ENCODE measurements at places on chromosomes 13 and 19.

GRCh38 chr19:17236811-17237543 lies 8.7 kb downstream of the NR2F6 start:
- DNase-seq, result no peak

DNA sequence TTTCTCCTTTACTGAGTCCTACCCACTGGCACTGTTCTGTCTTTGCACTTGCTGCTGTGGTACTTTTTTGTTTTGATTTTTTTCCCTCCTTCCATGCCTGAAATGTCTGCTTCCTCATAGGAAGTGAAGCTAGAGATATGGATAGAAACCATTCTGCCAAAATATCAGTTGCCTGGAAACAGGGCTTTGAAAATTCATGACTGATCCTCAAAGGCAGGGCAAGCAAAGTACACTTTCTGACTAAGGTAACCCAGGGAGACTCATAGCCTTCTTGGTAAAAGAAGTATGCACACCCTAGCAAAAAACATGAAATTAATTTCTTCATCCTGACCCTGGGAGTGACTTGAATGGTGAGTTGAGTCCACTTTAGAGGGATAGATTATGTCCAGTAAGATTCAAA lies 329.8 kb downstream of the MYO16 start:
- DNase-seq, result peak; percentile 18

- no peak for DNase-seq
Measured at GRCh38 chr13:93080587-93080986, 146.0 kb upstream of the GPC6 start.

- DNase-seq, result no peak
Measured at GRCh38 chr13:101988140-101988539, 413.7 kb downstream of the FGF14 start.
